Sciatic nerve (tissue), 2 donors: ENCODE measurements at places on chromosomes 5 and 9. TPM values are rescaled to one million over a fixed set of nuclear protein-coding genes. Genes with fewer than 3 reads are reported as not detected.

The ROPN1L gene
- total RNA-seq, result 0.94 TPM

The TMC1 gene
- total RNA-seq, result 0.36 TPM

The SPINK13 gene
- not detected for total RNA-seq

The FOXI1 gene
- not detected for total RNA-seq

The SEMA4D gene
- total RNA-seq, result 35.8 TPM

The PCA3 gene
- 0.18 TPM for total RNA-seq

The GARIN3 gene
- not detected for total RNA-seq

The SEMA6A gene
- total RNA-seq, result 35.4 TPM

The TXNDC8 gene
- not detected for total RNA-seq

The FSTL4 gene
- not detected for total RNA-seq

The NTRK2 gene
- total RNA-seq, result 75.0 TPM

The AHRR gene
- total RNA-seq, result 5.1 TPM

The ZDHHC11B gene
- 1.9 TPM for total RNA-seq

The IFNB1 gene
- not detected for total RNA-seq

The MLANA gene
- not detected for total RNA-seq

The DCAF12 gene
- 54.9 TPM for total RNA-seq

The CDH9 gene
- total RNA-seq, result not detected

The CD72 gene
- total RNA-seq, result 5.5 TPM

The GALNT12 gene
- total RNA-seq, result 10.7 TPM

The FRRS1L gene
- 12.8 TPM for total RNA-seq

The TAF11L9 gene
- not detected for total RNA-seq

The CATSPER3 gene
- total RNA-seq, result 0.80 TPM

The NR2F1-AS1 gene
- total RNA-seq, result 49.3 TPM

The ADAMTS2 gene
- total RNA-seq, result 25.3 TPM

The TPM2 gene
- total RNA-seq, result 165 TPM

The OMD gene
- total RNA-seq, result 35.7 TPM

The UBAP2 gene
- total RNA-seq, result 54.0 TPM

The PCDHB6 gene
- 2.4 TPM for total RNA-seq

The TLN1 gene
- 411 TPM for total RNA-seq

The SLCO6A1 gene
- not detected for total RNA-seq

The SOX30 gene
- 0.13 TPM for total RNA-seq

The SELENOP gene
- total RNA-seq, result 801 TPM

The PCDHB10 gene
- total RNA-seq, result 5.3 TPM

The ASB6 gene
- total RNA-seq, result 18.6 TPM

The KIF24 gene
- total RNA-seq, result 1.1 TPM
